Stimulated activated CD4-positive, alpha-beta T cell treated with anti-CD3 and anti-CD28 coated beads, Interleukin-1b, Interleukin-23, amount 100 ng/mL, for 4 hours (primary cell): ENCODE measurements at places on chromosomes 7 and 10.

DNA sequence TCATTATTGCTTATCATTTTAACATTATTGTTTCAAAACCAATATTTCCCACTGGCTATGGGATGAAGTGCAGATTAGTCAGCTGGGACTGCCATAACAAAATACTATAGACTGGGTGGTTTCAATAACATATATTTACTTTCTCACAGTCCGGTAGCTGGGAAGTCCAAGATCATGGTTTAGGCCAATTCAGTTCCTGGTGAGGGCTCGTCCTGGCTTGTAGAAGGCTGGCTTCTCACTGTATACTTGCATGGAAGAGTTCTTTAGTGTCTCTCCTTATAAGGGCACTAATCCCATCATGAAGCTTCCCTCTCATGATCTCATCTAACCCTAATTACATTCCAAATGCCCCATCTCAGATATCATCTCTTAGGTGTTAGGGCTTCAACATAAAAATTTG lies 101.3 kb downstream of the CHRM2 start:
- DNase-seq: no peak

GRCh38 chr7:155286686-155287085 lies 11.0 kb upstream of the INSIG1 start:
- no peak for DNase-seq

GRCh38 chr10:122782911-122783310 lies 62.7 kb downstream of the CUZD1 start:
- no peak for DNase-seq

GRCh38 chr10:102757323-102757722 lies 13.6 kb downstream of the WBP1L start:
- no peak for DNase-seq

DNA sequence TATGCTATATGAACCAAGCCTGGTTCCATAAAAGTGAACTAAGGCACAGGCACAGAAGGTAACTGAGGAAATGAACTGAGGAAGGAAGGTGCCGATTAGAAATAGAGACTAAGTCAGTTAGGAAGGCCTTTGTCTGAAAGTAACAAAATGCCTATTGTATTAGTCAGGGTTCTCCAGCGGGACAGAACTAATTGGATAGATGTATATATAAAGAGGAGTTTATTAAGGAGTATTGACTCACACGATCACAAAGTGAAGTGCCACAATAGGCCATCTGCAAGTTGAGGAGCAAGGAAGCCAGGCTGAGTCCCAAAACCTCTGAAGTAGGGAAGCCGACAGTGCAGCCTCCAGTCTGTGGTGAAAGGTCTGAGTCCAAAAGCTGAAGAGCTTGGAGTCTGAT lies 13.9 kb upstream of the PLXNA4 start:
- DNase-seq: no peak

GRCh38 chr10:990808-991207 lies 2.6 kb downstream of the GTPBP4 start:
- no peak for DNase-seq

DNA sequence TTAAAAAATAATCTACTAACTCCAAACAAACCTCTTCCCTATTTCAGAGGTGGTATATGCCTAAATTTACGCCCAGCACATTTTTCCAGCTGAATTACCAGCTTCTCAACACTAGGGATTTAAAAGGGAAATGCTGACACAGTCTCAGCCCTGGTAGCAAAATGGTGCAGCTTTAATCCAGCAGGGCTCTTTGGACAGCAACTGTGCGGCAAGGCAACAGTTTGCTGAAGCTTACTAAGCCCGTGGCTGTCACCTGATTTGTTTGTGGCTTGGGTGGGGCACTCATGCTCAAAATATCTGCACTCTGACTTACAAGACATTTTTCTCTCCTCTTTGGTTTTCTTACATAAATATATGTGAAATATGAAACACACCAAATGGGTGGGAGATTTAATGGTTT lies 206.7 kb downstream of the POU6F2 start:
- no peak for DNase-seq

- no peak for DNase-seq
Measured at GRCh38 chr7:22563032-22563501, 63.1 kb upstream of the STEAP1B start.

- DNase-seq: no peak
Measured at GRCh38 chr10:76333796-76334195, 902.4 kb downstream of the LRMDA start.

GRCh38 chr7:36599645-36600313 lies 124.5 kb downstream of the AOAH start:
- DNase-seq: no peak

GRCh38 chr7:119724041-119724792 lies 548.8 kb upstream of the KCND2 start:
- DNase-seq: no peak

- no peak for DNase-seq
Measured at GRCh38 chr7:55203300-55203699, 161.8 kb upstream of the LANCL2 start.

- DNase-seq: no peak
Measured at GRCh38 chr7:101853684-101854083, 36.3 kb downstream of the CUX1 start.

DNA sequence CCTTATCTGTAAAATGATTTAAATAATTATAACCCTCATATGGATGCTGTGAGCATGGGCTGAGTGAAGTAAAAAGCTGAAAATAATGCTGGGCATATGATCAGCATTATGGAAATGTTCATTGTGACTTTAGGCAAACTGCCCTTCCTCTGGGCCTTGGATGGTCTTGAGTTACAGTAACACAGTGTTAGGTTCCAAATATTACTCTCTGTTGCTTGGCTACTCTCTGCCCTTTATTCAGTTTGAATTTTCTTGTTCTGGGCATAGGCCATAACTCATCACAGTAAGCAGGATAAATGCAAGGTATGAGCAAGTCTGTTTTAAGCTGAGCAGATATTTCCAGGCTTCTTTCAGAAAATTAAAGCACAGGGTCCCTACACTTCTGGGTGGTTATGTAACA lies 868.0 kb downstream of the KCNMA1 start:
- no peak for DNase-seq

DNA sequence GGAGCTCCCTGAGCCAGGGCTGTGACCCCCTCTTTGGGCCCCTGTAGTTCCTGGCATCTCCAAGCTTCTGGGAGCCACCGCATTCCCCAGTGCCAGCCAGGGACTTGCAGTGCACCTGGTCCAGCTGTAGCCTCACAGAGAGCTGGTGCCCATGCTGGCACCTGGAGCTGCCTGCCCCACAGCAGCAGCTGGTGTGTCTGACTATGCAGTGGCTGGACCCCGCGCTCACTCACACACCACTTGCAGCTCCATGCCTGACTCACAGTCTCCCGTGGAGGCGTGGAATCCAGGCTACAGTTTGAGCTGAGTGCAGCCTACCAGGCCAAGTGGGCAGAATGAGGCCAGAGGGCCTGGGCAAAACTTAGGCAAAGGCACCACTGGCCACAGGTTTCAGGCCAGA lies 102.2 kb upstream of the NAMPT start:
- DNase-seq: no peak

- DNase-seq: no peak
Measured at GRCh38 chr7:80974396-80975358, 55.8 kb upstream of the SEMA3C start.

DNA sequence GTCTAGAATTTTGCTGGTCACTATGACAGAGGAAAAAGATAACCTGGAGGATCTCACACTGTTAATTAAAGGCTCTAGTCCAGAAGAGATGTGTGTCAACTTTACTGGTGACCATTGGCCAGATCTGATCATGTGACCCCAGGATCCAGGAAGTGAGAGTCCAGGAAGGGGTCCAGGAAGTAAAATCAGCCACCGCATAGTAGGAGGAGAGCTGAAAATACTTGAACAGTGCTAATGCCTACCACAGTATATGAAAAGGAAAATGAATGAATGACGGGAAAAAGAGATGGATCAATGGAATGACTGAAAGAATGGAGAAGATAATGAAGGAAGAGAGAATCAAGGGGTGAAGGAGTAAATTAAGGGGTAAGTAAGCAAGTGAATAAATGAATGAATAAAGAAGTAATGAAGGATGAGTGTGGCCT lies 415.3 kb downstream of the RPS24 start:
- no peak for DNase-seq

DNA sequence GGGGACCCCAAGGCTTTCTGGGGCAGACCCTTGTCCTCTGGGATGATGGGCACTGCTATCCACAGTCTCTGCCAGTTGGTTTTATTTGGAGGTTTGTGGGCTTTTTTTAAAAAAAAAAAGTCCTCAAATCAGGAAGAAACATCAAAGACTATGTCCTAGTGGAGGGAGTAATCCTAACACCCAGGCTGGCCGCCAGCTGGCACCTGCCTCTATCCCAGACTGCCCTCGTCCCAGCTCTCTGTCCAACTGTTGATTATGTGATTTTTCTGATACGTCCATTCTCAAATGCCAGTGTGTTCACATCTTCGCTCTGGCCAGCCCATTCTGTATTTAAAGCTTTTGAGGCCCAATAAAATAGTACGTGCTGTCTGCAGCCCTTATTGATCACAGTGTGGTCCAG lies 61.0 kb upstream of the LRRC4 start:
- DNase-seq: no peak

DNA sequence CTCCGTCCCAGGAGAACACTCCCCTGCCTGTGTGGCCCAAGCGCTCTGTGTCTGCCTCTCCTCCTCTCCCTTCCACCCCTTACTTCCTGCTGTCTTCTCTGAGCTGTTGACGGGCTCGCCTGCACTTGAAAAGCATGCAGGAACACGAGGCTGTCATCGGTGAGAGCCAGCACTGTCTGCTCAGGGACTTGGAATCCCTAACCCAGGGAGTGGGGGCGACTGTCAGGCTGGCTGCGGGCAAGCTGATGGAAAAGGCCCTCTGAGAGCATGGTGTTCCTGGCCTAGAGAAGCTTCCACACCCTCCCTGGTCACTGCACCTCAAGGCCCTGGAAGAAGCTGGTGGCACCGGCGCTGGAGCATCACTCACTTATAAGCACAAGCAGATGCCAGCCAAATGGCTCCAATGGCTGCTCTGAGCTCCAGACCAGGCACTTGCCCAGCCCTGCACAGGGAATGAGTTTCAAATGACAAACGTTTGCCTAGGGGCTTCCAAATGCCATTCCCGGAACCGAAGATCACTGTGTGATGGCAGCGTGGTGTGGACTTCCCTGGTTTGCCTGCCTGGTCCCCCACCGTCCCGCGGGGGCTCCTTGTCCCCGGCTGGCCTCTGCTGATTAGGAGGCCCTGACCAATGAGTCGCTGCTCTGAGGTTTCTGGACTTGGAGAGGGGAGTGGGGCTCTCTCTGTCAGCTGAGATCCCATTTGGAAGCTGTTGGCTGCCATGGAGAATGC lies 56.7 kb upstream of the EBF3 start:
- no peak for DNase-seq

DNA sequence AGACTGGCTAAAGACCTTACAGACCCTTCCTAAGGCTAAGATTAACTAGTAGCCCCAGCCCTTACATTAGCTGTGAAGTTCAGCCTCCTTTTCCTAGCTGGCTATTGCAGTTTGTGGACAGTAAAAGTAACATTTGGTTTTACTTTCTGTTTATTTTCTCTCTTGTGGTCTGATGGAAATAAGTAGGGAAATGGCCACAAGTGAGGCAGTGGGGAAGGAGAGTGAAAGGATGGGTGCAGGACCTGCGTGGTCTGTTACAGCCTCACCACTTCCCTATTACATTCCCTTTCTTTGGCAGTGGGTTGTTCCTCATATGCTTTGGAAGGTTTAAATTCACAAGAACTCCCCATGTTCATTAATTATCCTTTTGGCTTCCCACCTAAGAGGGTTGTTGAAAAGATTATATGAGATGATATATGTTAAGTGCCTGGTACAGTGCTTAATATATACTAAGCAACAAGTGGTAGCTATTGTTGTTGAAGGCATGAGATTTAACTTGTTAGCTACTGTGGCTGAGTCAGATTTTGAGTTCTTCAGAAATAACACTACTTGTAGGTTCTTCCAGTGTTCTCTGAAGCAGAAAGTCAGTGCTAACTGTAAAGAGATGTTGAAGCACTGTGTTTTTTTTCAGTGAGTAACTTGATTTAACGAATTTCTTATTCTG lies 181.7 kb downstream of the ST7 start:
- no peak for DNase-seq

DNA sequence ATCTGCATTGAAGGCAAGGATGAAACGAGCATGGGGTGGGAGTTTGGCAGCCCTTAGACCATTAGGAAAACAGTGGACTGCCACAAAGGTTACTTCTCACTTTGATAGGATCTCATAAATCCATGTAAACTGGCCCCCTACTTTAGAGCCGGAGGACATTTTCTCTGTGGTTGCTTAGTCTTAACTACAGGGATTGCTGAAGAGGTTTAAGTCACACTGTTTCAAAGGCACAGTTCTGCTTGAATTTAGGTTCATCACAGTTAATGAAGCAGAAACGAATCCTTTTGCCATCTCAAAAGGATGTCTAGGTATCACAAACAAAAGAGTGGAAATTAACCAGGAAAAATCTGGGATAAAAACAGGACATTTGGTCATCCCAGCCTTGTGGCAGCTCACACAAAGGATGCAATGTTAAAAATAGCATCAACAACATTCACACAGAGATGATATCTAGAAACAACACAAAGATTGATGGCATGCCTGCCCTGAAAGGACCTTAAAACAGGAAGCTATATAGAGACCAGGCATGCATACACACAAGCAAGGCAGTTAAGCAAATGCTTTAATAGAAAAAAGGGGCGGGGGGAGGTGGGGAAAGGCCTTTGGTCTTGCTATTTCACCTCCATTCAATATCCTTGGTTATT lies 74.0 kb downstream of the DOCK4 start:
- no peak for DNase-seq

DNA sequence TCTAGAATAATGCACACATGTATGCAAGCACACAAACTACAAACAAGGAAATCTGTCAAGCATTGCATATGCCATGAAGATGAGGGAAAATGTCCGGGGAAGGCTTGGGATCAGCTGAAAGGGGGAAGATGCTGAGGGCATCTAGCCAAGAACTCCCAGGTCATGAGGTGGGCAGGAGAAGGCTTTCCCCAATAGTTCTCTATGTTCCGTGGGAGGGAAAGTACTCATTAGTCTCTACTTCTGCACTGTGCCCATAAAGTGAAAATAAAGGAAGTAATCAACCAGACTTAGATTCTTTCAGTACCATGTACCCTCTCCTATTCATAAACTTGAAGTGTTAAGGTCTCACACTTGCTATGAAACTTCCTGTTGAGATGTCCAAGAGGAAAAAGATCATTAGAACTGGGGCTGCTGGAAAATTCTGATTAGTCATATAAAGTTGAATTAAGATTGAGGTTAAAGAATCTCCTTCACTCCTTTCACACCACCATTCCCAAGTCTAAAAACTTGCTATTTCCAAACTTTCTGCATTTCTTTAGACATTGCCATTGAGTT lies 17.1 kb upstream of the LIPF start:
- no peak for DNase-seq

GRCh38 chr7:7857143-7857583 lies 111.4 kb upstream of the GLCCI1 start:
- no peak for DNase-seq
